ENCODE measurements at places on chromosomes 1 and 21.
A peak's percentile ranks its signal among the peaks of the same experiment; 100 is the strongest.

DNA sequence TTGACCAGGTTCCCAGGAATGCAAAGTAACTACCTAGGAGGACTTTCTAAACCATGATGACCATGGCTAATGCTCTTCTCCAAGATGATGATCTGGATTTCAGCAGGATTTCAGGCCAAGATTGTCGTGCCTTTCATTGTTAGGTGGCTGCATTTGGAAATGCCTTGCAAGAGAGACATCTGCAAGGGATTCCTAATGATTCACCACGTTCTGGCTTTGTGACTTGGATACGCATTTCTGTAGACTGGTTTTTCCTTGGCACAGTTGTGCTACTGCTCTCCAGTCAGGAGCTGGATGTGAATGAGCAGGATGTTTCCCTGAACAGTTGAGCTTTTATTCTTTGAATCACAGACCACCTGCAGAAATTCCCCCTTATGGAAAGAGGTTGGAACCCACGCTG is 212.4 kb downstream of the BACH1 start:
- no peak for DNase-seq

DNA sequence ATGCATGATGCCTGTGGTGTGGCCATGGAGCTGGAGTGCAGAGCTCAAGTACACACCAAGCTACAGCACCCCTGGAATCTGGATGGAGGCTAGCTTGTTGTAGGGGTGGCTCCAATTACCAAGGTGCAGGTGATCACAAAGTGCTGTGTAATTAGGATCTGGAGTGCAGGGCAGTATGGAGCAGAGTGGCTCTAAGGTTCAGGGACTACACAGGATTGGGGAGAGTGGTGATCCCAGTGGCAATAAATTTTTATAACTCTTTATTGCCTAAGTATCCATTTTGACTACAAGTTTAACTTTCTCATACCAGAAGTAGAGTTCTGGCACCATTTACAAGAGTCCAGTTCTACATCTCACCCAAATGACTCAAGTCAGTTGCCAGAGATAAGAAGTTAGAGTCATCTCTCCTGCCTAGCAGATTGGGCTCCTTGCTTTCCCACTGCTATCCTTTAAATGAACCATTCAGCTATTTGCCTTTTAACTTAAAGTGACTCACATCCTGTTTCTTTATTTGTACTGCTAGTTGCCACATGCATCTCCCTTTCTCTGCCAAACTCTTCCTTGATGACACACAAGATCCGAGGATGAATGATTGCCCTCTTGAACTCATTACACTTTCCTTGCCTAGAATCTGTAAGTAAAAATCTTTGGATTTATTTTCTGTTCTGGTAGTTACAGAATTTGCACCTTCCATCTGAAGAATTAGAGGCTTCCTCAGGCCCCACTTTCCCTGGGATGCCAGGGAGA is 427.2 kb downstream of the KCNT2 start:
- peak; percentile 14 for DNase-seq

DNA sequence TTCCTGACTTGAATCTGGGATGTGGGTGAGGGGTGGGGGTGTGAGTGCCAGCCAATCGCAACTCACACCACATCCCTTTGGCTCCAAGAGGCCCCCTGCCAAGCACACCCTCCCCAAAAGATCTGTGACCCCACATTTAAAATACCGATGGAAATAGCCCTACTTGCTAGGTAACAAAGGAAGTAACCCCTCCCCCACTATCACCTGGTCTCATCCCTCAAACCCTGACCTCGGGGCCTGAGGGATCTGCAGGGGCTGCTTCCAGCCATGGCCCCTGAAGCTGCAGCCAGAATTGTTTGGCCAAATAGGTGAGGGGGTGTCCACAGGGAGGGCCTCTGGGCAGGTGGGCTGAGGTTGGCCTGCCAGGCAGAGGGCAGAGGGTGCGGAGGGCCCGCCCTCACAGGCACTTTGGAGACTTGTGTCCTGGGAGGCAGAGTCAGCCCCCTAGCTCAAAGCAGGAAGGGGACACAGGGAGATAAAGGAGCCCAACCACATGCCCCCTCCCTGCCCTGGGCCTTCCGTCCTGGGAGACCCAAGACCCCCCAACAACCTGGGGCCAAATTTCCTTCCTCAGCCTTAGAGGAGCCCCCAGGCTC is 37.2 kb downstream of the SDC3 start:
- no peak for DNase-seq

- no peak for DNase-seq
Measured at GRCh38 chr1:7149080-7149838, 364.0 kb downstream of the CAMTA1 start.

DNA sequence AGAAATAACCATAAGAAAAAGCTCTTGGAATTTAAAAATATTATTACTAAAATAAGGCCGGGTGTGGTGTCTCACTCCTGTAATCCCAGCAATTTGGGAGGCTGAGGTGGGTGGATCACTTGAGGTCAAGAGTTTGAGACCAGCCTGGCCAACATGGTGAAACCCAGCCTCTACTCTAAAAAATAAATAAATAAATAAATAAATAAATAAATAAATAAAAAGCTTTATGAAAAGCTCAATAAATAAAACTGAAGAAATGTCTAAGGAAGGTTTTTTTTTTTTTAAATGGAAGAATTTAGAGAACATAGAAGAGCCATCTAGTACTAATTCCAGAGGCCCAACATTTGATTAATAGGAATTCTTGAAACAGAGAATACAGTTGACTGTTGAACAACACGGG is 249.1 kb upstream of the PROX1 start:
- DNase-seq: no peak

- DNase-seq: peak; percentile 35
Measured at GRCh38 chr21:45109831-45110492, 35.6 kb downstream of the ADARB1 start.

GRCh38 chr1:115790846-115791245 is 22.3 kb upstream of the CASQ2 start:
- DNase-seq: no peak

GRCh38 chr1:56453016-56453415 is 126.3 kb downstream of the PLPP3 start:
- no peak for DNase-seq
